ENCODE measurements at places on chromosomes 6 and 20. TPM values are rescaled to one million over a fixed set of nuclear protein-coding genes. Genes with fewer than 3 reads are reported as not detected.
A peak's percentile ranks its signal among the peaks of the same experiment; 100 is the strongest.

Gene SYCP2
- 0.56 TPM for total RNA-seq

Gene RIPPLY2
- total RNA-seq: not detected

- no peak for DNase-seq
- H3K4me3 ChIP-seq: no peak overlapping the region
- no peaks in the 10 kb centered on the region for H3K36me3 ChIP-seq
Observed at GRCh38 chr20:53763707-53764414, 170.2 kb upstream of the ZNF217 start.

DNA sequence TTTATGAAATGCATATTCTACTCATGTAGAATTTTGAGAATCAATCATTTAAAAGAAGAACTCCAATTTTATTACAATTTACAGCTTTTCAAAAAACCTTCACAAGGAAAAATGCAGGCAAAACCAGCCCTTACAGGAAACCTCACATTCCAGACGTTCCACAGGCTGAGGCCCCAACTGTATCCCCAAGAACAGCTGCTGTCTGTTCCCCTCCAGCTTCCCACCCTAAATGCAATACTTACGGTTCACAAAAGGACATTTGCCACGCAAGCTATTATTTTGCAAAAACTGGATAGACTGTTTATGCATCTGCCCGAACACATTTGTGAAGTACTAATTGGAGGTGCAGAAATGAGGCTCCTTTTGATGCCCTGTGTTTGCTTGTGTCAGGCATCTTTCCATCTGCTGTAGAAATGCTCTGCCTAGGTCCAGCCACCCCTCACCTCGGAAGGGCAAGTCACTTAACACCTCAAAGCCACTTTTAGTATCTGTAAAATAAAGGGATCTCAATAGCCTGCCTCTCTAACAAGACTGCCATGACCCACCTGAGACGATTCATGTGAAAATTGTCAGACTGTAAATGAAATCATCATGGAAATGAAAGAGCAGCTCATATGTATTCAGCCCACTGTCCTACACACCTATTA lies 26.5 kb downstream of the PDE10A start:
- H3K4me3 ChIP-seq: no peak overlapping the region
- no peak for DNase-seq
- H3K4me1 ChIP-seq: no peaks in the 10 kb centered on the region
- no peaks in the 10 kb centered on the region for H3K36me3 ChIP-seq

- DNase-seq: peak; percentile 61
- peak overlapping the region; percentile 94 for H3K27ac ChIP-seq
- H3K36me3 ChIP-seq: no peaks in the 10 kb centered on the region
Observed at GRCh38 chr6:113854531-113855499, 2.3 kb upstream of the MARCKS start.

DNA sequence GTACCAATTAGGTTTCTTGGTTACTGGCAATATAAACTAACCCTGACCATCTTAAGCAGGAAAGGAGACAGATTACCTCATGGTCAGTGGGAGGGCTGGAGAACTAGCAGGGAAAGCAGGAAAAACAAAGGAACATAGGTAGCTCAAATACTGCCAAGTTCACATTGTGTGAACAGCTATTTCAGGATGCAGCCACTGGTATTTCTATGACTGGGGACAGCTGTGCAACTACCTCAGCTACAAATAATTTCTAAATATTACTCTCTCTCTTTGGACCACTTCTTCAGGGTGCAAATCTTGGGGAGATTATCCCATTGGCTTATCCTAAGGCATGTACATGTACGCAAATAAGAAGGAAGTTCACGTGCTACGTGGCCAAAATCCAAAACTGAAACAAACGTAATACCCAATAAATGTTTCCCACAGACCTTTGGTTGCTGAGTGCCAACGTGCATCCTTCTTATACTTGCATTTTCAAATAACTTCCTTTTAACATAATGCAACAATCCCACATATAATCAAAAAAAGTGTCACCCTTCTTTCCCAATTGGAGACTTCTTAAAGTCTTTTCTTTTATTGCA lies 180.9 kb downstream of the PHF3 start:
- no peaks in the 10 kb centered on the region for H3K27me3 ChIP-seq
- no peaks in the 10 kb centered on the region for H3K36me3 ChIP-seq
- DNase-seq: no peak
- H3K27ac ChIP-seq: no peak overlapping the region
- no peaks in the 10 kb centered on the region for H3K4me1 ChIP-seq
- no peak overlapping the region for H3K4me3 ChIP-seq

Gene SOX18
- total RNA-seq: 15.1 TPM

Gene MAN1A1
- total RNA-seq: 35.8 TPM

DNA sequence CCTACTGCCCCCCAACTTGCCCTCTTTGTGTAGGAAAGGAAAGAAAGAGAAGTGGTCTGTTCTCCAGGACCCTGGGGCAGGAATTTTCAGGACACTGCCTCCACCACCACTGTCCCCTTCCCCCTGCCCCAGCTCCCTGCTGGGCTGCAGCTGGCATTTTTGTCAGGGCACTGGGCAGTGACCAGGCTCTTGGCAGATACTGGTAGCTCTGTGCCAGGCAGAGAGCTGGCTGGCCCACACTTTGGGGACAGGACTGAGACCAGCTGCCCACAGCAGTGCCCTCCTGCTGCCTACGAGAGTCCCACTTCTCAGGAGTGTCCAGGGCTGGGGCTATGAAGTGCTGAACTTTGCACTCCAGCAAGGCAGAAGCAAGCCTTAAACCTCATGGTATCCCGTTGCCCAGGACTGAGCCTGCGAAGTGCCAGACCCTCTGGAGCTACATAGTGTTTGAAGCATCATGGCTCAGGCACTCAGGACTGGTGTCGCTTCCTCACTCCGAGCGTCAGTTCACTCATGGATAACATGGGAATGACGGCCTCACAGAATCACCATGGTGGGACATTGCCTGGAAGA lies 19.3 kb downstream of the SLC13A3 start:
- H3K27me3 ChIP-seq: no peaks in the 10 kb centered on the region
- H3K4me1 ChIP-seq: no peaks in the 10 kb centered on the region
- H3K4me3 ChIP-seq: no peak overlapping the region
- no peaks in the 10 kb centered on the region for H3K36me3 ChIP-seq
- no peak overlapping the region for H3K27ac ChIP-seq

Gene GPSM3
- 9.0 TPM for total RNA-seq

GRCh38 chr20:44153636-44154043 lies 33.3 kb downstream of the JPH2 start:
- DNase-seq: no peak
- no peaks in the 10 kb centered on the region for H3K27me3 ChIP-seq
- H3K4me3 ChIP-seq: no peak overlapping the region
- H3K4me1 ChIP-seq: no peaks in the 10 kb centered on the region
- H3K36me3 ChIP-seq: peaks cover 32% of the 10 kb centered on the region

DNA sequence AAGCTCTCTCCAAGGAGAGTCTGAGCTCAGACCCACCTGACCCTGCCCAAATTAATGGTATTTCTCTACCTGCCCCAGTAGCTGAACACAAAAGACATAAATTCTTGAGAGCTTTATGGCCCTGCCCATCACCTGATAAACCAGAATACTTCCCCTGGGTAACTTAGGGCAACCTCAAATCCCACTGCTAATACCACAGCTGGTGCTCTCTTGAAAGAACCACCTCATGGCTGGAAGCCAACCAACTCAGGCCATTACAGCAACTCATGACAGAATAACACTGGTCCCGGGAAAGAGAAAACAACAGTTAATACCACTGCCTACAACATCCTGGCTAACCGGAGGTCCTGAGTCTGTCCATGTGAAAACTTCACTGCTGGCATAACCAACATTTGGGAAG lies 328.6 kb downstream of the NKAIN2 start:
- no peak overlapping the region for H3K27ac ChIP-seq
- H3K27me3 ChIP-seq: no peaks in the 10 kb centered on the region
- no peaks in the 10 kb centered on the region for H3K4me1 ChIP-seq

Gene ETV7
- total RNA-seq: 0.43 TPM

Gene DHX16
- total RNA-seq: 13.7 TPM

- H3K27ac ChIP-seq: peak overlapping the region; percentile 82
- DNase-seq: no peak
- H3K36me3 ChIP-seq: no peaks in the 10 kb centered on the region
- H3K27me3 ChIP-seq: no peaks in the 10 kb centered on the region
Observed at GRCh38 chr6:155315516-155315871, 1.2 kb upstream of the TFB1M start.

DNA sequence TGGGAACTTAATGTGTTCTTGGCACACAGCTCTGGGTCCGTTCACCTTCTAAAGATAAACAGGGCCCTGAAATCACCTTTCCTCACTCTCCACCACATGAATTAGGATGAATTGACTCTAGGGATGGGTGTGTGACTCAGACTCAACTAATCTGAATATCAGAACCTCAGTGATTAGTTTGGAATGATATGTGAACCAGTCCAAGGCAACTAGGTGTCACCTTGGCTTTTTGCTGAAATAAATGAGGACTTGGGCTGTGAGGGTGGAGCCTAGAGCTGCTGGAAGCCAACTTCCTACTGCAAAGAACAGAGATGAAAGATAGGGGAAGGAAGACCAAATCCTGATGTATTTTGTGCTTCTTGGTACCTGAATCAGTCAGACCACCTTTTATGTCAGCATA lies 132.0 kb upstream of the RNF24 start:
- no peaks in the 10 kb centered on the region for H3K4me1 ChIP-seq
- no peaks in the 10 kb centered on the region for H3K36me3 ChIP-seq
- no peaks in the 10 kb centered on the region for H3K27me3 ChIP-seq
- H3K27ac ChIP-seq: no peak overlapping the region

DNA sequence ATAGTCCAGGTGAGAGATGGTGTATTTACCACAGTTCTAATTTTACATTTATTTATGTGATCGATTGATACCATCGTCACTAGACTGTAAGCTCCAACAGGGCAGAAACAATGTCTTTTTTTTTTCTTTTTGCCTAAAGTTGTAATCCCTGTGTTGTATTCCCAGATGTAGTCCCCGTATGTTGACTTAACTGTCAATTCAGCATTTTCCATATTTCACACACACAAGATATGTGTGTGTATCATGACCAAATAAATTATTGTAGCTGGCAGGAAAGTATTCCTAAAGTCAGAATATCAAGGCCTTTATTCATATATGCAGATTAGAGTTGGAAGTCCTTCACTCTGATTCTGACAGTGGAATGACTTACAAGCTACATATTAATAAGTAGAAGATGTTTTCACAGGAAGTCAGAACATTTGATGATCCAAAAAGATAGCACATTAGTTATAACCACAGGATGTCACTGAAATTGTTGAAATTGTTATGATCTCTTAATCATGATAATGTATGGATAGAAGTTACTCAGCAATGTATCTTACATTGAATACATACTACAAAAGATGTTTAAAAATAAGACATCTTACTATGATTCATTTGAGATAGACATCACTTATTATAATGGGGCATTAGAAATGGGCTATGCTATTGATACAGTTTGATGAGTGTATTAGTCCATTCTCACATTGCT lies 10.6 kb downstream of the RNF182 start:
- H3K4me3 ChIP-seq: no peak overlapping the region
- no peaks in the 10 kb centered on the region for H3K36me3 ChIP-seq
- H3K27ac ChIP-seq: no peak overlapping the region
- H3K27me3 ChIP-seq: no peaks in the 10 kb centered on the region

DNA sequence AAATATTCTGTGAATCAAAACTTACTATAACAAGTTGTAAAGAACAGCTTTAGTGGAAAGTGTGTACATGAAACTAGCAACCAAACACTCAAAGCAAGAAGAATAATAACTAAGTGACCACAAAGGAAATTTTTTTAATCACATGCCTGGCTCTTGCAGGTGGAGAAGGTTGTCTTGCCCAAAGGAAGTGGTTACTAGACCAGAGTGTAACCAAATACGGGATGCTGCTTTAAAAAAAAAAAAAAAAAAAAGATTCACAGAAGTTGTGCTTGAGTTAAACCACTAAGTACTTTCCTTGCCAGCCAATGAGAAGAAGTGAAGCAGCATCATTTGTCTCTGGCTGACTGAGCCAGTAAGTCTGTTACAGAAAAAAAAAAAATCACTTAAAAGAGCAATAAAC lies 19.1 kb upstream of the HLA-DQB1 start:
- no peaks in the 10 kb centered on the region for H3K4me1 ChIP-seq
- H3K36me3 ChIP-seq: no peaks in the 10 kb centered on the region
- no peak overlapping the region for H3K4me3 ChIP-seq
- no peak for DNase-seq
- no peaks in the 10 kb centered on the region for H3K27me3 ChIP-seq
- no peak overlapping the region for H3K27ac ChIP-seq

Gene PNLDC1
- total RNA-seq: not detected

GRCh38 chr20:2282181-2282580 lies 13.6 kb upstream of the TGM3 start:
- no peak for DNase-seq
- H3K4me3 ChIP-seq: no peak overlapping the region
- no peak overlapping the region for H3K27ac ChIP-seq
- no peaks in the 10 kb centered on the region for H3K36me3 ChIP-seq
- H3K27me3 ChIP-seq: no peaks in the 10 kb centered on the region

Gene SPTLC3
- 4.2 TPM for total RNA-seq

DNA sequence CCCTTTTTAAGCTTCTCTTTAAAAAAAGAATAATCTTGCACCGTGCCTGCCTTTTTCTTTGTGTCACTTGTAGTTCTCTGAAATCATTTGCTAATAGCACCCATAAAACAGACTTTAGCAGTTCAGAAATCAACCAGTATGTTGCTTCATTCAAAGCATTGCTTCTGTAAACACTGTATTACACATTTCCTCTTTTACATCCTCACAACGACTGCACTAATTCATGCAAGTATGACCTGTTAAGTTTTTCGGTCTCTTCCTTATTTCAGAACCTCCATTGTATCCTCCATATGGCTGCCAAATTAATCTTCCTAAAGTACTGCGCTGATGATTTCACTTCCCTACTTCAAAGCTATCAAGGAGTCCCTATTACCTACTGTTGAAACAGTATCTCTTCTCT lies 142.9 kb upstream of the RNF217 start:
- H3K4me3 ChIP-seq: no peak overlapping the region
- no peak overlapping the region for H3K27ac ChIP-seq
- no peaks in the 10 kb centered on the region for H3K4me1 ChIP-seq
- no peaks in the 10 kb centered on the region for H3K27me3 ChIP-seq

DNA sequence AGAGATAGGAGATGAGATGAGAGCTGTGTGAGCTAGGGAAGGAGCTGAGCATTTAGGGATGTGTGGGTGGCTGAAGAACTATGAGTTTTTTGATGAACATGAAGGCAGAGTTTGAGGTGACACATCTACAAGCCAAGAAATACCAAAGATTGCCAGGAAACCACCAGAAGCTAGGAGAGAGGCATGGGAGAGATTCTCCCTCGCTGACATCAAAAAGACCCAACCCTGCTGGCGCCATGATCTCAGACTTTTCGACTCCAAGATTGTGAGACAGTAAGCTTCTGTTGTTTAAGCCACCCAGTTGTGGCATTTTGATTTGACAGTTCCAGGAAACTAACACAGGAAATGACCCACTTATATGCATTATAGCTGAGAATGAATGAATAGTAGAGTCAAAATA lies 790.9 kb downstream of the TFAP2A start:
- H3K27ac ChIP-seq: no peak overlapping the region
- H3K4me1 ChIP-seq: no peaks in the 10 kb centered on the region
- H3K36me3 ChIP-seq: no peaks in the 10 kb centered on the region
- no peaks in the 10 kb centered on the region for H3K27me3 ChIP-seq

Gene BEND6
- total RNA-seq: 0.43 TPM

- DNase-seq: no peak
- H3K36me3 ChIP-seq: no peaks in the 10 kb centered on the region
- no peaks in the 10 kb centered on the region for H3K4me1 ChIP-seq
- H3K4me3 ChIP-seq: no peak overlapping the region
- no peaks in the 10 kb centered on the region for H3K27me3 ChIP-seq
Observed at GRCh38 chr6:36327226-36327918, 9.3 kb downstream of the BNIP5 start.

- no peak for DNase-seq
- H3K4me3 ChIP-seq: no peak overlapping the region
- H3K36me3 ChIP-seq: no peaks in the 10 kb centered on the region
- no peaks in the 10 kb centered on the region for H3K27me3 ChIP-seq
- no peak overlapping the region for H3K27ac ChIP-seq
Observed at GRCh38 chr20:1087311-1087905, 31.0 kb upstream of the PSMF1 start.

Data from right atrium auricular region (tissue), 2 donors.